ENCODE measurements at places on chromosomes 5 and 9.

DNA sequence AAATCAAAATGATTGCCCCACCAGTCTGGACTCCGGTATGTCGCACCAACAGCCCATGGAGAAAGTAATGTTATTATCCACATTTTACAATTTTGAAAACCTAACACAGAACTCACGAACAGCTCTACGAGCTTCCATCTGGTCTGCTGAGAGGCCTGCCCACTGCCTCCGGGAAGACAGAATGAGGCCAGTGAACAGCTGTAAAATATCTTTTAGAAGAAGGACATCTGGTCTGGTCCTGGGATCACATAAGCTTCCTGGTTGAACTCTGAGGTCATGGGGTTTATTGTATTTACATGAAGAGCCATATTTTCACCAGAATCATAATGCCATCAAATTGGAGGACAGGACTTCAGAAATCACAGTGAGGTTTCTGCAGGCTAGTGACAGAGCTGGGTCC lies 89.0 kb downstream of the FRMD3 start:
- DNase-seq = no peak

DNA sequence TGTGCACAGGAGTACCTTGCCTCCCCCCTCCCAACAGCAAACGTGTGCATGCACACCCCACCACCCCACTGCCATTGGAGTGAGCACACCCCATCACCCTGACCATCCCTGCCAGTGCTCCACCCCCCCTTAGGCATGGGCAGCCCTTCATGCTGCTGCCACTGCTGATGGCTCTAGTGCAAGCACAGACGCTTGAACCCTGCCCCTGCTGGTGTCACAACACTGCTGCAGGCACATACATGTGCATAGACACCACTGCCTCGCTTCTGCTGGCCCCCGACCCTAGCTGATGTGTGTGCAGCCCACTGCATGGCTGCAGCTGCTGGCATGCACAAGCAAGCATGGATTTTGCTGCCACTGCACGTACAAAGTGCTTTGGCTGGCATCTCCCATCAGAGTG lies 16.0 kb upstream of the RGS7BP start:
- no peak for DNase-seq

- no peak for DNase-seq
Observed at GRCh38 chr9:113350107-113350661, 843 bp downstream of the BSPRY start.

GRCh38 chr5:171597946-171598640 lies 178.6 kb downstream of the FGF18 start:
- DNase-seq = no peak

DNA sequence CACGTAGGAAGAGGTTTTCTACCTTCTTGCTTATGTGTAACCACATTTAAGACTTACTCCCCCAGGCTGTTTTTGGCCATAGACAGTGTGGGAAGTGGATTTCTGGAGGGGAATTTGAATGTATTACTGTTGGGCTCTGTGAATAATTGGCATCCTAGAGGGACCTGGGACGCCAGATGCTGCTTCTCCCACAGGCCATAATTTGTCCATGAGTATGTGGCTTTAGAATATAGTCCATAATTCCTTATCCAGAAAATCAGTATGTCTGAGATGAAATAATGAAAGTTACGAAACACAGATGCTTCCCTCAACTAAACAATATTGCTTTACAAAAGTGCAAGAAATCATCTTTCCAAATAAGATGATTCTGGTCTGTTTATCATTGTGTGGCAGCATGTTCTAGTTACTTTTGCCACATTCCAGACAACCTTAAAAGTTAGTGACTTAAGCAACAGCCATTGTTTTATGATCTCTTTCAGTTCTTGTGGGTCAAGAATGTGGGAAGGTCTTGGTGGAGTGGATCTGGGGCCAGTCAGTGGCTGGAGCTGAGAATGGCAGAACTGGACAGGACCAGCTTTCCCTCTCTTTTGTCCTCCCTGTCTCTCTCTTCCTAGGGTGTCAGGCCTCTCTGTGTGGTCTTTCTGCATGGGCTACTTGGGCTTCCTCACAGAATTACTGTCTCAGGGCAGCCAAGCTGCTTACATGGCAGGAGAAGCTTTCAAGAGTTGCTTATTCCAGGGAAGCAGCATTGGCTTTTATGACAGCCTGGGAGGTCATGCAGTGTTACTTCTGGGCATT lies 79.4 kb downstream of the FBXL7 start:
- DNase-seq = no peak

DNA sequence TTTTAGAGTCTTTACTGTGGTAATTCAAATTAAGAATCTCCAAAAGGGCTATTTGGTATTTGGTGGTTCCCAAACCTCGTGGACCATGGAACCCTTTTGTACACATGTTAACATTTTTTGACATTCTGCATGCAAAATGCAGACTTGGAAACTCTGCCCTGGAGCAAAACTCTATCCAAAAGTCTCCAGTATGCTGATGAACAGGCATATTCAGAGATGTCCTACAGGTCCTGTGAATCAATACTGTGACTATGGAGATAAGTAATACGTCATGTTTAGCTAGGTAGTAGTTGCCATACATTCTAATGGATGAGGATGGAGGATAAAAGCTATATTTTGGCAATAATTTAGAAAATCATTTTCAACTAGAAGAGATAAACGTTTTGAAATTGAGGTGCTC lies 218.1 kb downstream of the SMARCA2 start:
- no peak for DNase-seq

DNA sequence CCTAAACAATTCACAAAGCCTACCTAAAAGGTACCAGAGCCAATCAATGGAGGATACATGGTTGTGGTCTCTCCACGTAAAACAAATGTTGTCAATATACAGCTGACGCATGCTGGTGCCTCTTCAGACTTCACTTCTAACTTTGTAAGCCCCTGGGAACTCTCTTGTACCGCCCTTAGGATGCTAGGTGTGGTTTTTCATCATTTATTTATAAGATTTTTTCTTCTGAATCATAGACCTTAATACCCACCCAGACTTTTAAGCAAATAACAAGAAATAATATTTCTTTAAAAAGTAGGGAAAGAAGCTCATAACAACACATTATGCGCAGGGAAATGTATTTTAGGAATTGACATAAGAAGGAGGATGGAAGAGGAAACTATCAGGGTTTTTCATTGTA lies 33.0 kb downstream of the SSBP2 start:
- DNase-seq = no peak

GRCh38 chr9:134485653-134486052 lies 155.9 kb upstream of the COL5A1 start:
- no peak for DNase-seq

GRCh38 chr5:3393920-3394597 lies 201.6 kb upstream of the IRX1 start:
- no peak for DNase-seq

DNA sequence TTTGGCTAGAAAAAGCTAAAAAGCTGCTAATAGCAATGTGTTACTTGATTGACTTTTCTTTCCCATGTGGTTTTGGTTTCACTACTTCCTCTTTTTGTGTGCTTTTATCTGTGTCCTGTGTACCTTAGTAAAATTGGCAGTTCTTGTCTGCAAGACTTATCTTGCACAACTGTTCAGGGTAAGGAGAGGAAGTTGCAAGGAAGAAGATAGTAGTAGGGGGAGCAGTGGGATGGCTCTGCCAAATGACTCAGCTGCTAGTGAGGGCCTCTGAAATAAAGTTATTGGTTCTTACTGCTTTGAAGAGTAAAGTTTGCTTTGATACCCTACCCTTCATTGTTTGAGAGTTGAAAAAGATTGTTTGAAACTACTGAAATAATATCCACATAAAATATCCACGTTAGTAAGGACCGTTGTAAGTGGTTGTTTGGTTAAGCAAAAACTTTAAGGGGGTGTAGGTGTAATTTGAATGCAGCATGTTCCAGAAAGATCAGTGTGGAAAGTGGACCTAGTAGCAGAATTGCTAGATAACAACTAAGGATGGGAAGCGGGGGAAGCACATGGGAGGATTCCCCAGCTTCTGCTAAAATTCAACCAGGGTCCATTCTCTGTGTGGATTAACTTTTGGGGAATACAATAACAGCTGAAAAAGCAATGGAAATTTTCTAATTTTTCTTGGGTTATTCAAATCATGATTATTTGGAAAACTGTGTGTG lies 123.5 kb downstream of the SCAMP1 start:
- no peak for DNase-seq

GRCh38 chr5:56164376-56164775 lies 68.8 kb downstream of the ANKRD55 start:
- DNase-seq = no peak

DNA sequence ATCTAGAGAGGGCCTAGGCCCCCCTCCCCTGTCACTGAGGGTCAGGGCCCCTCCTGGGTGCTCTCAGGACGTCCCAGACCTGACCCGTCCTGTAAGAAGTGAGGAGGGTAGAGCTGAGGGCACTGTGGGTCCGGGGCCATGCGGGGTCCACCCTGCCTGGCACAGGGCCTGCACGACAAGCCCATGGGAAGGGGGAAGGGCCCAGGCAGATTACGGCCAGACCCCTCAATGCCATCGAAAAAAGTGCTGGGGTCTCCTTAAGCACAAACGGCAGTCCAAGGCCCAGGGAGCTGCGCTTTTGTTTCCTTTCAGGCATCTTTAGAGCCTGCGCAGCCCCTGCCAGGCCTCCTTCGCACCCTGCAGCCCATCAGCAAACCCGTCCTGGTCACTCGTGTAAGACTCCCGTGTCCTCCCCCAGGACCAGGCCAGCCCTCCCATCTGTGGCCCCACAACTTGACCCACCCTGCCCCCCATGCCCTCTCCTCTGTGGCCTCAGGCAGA lies 4.4 kb upstream of the EXOC3 start:
- no peak for DNase-seq

DNA sequence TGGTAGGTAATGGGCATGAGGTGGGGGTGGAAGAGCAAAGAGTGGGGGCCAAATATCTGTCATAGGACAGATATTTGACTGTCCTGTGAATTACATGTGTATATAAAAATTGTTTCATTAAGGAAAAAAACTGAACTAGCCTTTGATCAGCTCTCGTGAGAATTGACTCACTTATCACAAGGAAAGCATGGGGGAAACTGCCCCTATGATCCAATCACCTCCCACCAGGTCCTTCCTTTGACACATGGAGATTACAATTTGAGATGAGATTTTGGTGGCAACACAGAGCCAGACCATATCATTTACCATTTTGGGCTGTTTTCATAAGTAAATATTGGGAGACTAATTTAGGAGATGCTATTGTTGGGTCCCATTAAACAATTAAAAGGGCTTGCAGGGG lies 63.2 kb upstream of the FYB1 start:
- no peak for DNase-seq

DNA sequence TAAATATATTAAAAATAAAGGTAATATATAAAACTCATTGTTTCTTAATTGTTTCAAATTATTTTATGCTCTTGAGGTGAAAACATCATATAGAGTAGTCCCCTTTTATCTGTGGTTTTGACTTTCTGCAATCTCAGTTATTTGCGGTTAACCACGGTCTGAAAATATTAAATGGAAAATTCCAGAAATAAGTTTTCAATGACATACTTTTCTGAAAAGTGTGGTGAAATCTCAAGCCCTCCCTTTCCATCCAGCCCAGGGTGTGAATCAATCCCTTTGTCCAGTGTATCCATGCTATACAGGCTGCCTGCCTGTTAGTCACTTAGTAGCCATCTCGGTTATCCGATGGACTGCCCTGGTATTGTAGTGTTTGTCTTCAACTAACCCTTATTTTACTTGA lies 546.7 kb upstream of the DMAC1 start:
- no peak for DNase-seq

GRCh38 chr9:114112778-114113584 lies 13.9 kb upstream of the KIF12 start:
- DNase-seq = no peak

DNA sequence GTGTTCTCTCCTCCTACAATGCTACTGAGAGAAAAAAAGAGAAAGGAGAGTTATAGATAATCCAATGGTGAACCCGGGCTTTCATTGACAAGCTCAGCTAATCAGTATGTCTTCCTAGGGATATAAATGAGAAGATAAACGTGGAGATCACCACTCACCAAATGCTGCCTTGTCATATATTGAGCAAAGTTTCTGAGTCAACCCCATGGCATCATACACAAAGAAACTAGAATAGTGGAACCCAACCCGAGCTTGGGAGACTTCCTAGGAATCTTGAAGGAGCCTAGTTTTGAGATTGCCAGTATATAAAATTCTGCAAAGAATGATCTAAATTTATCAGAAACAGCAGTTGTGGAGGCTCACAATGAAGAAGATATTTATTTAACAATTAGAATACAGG lies 47.8 kb downstream of the PTPN3 start:
- no peak for DNase-seq

DNA sequence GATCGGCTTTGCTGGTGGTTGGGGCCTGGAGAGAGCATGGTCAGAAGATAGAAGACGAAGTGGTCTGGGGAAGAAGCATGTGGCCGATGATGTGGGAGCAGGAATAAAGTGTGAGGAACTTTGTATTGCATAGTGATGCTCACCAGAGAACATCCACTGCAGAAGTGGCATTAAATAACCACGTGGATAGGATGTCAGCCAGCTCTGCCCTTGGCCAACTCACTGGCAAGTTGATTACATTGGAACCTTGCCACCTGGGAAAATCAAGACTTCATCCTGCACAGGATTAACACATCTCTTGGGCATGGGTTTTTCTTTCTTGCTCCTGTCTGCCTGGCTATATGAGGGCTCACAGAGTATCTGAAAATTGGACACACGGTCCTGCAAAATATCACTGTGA lies 217.4 kb downstream of the DMRT2 start:
- no peak for DNase-seq

DNA sequence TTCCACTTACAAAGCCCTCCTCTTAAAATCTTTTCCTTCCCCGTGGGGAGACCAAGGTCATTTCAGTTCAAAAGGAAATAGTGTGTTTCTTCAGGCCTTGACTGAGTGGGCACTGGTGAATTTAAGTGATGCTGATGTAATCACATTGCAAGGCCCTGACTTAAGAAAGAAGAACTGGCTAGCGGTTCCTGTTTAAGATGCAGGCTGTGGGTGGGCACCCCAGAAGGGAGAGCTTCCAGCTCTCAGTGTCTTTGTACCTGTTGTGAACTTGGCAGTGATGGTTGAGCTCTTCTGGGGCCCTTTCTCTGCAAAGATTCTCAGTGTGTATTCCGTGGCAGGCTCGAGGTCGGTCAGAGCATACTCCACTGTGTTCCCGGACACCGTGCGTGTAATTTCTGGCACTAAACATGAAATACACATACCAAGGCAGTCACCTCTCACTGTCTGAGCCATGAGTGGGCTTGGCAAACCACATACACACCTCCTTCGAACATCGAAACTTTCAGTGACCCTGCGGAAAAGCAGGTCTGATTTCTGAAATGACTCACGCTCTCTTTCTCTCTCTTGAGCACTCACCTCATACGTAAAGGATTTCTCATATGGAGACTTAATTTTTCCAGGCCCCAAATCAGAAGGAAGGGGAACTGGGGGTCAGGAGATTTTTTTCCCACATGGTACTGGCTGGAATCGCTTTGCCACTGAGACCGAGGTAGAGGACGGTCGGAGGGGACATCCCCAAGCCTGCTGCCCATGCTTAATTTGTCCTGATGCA lies 81.9 kb downstream of the TNC start:
- no peak for DNase-seq

DNA sequence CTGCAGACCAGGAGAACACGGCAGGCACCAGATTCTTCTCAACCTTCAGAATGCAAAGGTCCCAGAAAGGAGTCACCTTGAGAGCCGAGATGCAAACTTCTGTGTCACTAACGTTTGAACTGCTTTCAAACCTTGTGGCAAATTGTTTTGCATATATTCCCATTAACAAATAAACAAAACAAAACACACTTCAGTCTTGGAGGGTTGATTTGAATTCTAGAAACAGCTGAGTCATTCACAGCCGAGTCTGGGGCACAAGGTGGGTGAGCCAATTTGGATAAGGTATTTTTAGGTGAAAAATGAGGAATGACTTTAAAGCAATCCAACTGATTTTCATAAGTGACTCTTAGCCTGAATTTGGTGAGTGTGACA lies 38.8 kb upstream of the ANKRD33B start:
- DNase-seq = no peak

Data from stimulated activated CD8-positive, alpha-beta memory T cell treated with anti-CD3 and anti-CD28 coated beads, Interleukin-4, amount 100 ng/mL, for 4 hours (primary cell).